ENCODE measurements at places on chromosomes 2 and 18.

GRCh38 chr2:17058772-17059402, 393.3 kb upstream of the CYRIA start:
- no peak for DNase-seq

GRCh38 chr2:143893371-143893770, 626.5 kb downstream of the ZEB2 start:
- no peak for DNase-seq

- no peak for DNase-seq
Observed at GRCh38 chr2:20724500-20725053, 57.6 kb downstream of the GDF7 start.

DNA sequence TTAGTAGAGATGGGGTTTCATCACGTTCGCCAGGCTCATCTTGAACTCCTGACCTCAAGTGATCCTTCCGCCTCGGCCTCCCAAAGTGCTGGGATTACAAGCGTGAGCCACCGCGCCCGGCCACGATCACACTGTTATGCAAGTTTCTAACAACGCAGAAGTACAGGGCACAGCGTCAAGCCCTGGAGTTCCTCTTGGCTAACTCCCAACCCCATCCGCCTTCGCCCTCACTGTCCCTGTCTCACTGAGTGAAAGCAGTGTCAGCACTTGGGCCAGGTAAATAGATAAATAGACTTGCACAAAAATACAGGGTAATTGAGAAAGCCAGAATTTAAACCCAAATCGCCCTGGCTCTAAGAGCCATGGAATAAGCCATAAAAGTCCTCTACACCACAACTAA, 111.7 kb downstream of the ACVR1 start:
- no peak for DNase-seq

- peak; percentile 79 for DNase-seq
Observed at GRCh38 chr18:45920367-45920766, 46.8 kb downstream of the EPG5 start.

DNA sequence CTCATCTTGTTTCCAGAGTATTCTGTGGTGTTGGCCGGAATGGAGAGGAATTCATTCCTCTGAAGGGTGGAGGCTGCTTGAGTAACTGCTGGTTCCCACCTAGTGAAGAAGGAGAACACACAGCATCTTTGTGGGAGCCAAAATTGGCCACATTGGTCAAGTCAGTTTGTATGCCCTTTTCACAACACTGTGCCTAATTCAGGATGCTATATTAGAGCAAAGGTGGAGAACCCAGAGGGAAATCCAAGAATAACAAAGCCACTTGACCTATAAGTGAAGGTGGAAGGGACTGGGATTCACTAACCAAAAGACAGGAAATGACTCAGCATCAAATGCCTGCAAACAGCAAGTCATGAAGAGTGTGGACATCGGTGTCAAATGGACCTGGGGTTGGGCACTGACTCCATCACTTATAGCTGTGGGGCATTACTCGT, 27.3 kb upstream of the MLPH start:
- DNase-seq, result no peak
